ENCODE measurements at places on chromosomes 12 and 14.

DNA sequence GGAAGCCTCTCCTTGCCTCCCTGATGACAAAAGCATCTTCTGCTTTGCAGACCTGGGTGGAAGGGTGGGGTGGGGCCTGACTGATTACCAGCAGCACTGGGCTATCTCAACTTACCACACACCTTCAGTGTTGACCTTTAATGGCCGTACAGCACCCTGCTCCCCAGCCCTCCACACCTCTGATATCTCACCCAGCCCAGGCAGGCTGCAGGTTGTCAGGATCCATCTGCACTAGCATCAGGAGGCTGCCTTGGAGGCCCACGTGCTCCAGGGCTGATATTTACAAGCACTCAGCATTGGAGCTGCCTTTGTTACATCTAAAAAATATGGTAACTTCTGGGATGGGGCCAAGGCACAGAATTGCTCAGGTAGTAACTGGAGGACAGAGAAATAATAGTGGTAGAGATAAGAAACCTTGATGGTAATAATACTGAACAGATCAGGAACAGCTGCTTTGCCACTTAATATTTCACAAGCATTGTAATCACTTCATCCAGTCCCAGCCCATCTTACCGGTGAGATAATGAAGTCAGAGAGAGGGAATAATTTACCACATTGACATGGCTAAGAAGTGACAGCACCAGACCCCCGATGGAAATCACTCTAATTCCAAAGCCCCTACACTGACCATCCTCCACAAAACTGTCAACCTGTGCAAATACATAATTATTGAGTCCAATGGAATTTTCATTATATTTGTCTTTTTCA is 125.2 kb upstream of the RFLNA start:
- DNase-seq: no peak

- DNase-seq: no peak
Observed at GRCh38 chr14:103748534-103748857, 32.9 kb downstream of the ZFYVE21 start.

DNA sequence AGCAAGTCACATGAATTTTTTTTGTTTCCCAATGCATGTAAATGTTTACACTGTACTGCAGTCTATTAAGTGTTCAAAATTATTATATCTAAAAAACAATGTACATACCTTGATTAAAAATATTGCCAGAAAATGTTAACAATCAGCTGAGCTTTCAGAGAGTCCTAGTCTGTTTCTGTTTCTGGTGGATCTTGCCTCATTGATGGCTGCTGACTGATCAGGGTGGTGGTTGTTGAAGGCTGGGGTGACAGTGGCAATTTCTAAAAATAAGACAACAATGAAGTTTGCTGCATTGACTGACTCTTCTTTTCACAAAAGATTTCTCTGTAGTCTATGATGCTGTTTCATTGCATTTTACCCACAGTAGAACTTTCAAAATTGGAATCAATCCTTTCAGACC is 16.6 kb upstream of the KLRD1 start:
- DNase-seq: no peak

GRCh38 chr14:103523575-103523954 is 935 bp upstream of the CKB start:
- DNase-seq: no peak

DNA sequence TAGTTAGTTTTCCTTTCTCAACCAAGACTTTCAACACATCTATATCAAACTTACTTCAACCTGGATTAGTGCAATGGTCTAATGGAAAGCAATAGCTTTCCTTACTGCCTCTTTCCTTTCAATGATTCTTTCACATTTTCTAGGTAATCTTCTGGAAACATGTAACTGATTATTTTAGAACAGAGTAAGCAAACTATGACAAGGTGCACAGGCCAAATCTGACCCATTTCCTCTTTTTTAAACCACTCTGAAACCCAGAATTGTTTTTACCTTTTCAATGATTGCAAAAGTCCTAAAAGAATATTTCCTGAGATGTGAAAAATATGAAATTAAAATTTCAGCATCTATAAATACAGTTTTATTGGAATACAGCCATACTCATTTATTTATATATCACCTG is 81.6 kb upstream of the TMTC2 start:
- DNase-seq: no peak

All from NCI-H1436 treated with DMSO at 0.1 percent for 48 hours (cell line).